ENCODE measurements at places on chromosomes 6 and 20.

DNA sequence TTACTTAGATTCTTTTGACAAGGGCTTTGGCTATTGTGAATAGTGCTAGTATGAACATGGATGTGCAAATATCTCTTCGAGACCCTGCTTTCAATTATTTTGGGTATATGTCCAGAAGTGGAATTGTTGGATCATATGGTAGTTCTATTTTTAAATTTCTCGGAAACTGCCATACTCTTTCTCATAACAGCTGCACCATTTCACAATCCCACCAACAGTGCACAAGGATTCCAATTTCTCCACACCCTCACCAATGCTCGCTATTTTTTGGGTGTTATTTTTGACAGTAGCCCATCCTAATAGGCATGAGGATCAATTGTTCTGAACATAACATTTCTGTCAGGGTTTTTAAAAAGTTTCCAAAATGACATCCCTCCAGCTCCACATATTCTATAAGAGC, 69.2 kb upstream of the ESR1 start:
- no peak for DNase-seq

DNA sequence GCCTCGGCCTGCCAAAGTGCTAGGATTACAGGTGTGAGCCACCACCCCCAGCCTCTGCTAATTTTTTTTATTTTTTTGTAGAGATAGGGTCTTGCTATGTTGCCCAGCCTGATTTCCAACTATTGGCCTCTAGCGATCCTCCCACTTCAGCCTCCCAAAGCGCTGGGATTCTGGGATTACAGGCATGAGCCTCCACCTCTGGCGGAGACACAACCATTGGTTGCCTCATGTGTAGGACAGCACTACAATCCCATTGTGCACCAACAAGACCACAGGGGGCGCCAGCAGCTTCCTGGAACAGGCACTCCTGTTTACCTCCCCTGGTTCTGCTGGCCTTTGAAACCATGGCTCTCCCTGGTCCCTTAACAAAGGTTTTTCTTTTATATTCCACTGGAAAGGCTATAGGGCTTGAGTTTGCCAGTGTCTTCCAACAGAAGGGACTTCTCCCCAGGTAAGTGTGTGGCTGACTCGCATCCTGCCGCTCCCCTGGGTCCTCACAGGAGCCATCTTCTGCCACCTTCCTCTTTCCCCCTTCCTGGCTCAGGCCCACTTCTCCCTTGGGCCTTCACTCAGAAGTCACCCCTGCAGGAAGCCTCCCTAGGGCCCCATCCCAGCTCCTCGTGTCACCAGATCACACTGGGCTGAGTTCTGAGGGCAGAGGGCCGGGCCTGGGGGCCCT, 39.2 kb upstream of the TLDC2 start:
- peak; percentile 55 for DNase-seq

DNA sequence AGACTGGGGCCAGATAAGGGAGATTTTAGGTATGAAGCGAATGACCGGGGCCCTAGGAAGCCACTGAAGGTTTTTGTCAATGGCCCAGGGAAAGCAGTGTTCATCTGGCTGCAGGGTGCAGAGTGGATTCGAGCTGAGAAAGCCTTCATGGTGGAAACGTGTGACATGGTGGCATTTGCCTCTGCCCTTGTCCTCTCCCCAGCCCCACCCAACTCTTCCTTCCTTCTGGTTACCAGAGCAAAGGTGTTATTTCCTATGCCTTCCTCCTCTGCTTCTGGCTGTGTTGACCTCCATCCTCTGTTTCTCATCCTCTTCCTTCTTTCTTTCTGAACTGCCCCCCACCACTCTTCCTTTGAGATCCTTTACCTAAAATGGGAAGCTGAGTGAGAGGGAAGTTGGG, 195.1 kb upstream of the SUPT3H start:
- DNase-seq, result no peak

DNA sequence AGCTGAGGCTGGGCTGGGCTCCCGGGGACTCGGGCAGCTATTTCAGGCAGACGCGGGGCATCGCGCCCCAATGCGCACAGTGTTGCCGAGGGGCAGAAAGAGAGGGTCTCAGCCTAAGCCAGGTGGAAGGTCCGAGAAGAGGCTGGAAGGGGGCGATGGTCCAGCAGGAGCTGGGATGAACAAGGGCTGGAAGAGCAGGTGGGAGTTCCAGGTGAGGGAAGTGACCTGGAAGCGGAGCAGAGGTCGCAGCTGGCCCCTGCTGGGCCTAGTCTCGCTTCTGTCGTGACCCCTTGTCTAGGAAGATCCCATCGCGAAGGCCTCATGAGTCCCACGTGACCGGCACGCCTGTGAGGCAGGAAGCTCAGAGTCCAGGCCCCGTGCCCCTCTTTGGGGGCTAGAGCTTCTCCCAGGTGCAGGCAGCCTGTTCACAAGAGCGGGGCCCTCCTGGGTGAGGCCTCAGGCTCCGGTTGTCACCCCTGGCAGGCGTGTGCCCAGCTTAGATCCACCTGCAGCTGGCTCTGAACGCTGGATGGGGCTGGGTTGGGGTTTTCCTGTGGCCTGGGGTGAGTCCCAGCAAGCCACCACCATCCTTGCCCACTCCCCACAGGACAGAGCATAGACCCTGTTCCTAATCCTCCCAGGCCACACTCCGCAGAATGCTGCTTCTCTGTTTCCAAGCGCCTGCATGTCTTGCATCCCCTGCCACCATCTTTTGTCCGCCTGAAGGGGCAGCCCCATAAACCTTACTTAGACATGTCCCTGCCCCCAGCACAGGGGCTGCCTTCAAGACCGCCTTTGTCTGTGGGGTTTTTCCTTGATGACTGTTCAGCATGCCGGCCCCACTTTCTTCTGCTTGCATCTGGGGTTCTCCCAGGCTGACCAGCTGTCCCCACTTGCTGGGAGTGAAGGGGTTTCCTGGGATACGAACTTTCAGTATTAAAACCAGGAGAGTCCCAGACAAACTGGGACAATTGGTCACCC, 15.1 kb downstream of the SLC22A3 start:
- no peak for DNase-seq

DNA sequence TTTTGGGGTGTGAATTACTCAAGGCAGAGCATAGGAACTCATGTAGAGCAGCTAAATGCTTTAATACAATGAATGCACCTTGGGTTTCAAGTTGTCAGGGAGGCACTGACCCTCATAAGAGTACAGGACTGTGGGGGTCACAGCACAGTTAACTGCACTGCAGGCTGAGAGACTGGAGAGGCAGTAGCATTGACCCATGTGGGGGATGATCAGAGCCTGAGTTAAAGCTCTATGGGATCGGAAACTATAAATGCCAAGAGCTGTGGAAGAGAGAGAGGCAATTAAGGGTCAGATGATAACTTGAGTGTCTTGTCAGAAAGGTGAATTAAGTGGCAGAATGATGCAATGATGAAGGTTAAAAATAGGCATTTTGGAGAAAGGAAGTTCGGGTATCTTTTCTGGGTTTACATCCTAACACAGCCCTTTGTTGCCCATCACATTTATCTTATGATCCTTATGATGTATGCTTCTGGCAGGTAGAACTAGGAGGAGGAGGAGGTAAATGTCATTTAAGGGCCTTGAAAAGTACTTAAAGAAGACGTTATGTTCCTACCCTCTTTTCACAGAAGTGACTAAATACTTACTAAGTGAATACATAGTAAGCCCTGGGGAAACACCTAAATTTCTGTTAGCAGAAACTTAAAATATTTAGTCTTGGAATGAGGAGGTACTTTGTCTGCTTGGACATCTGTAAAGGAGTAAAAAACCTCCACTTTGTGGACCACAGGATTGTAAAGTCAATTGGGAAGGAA, 24.2 kb downstream of the LRRC1 start:
- no peak for DNase-seq

DNA sequence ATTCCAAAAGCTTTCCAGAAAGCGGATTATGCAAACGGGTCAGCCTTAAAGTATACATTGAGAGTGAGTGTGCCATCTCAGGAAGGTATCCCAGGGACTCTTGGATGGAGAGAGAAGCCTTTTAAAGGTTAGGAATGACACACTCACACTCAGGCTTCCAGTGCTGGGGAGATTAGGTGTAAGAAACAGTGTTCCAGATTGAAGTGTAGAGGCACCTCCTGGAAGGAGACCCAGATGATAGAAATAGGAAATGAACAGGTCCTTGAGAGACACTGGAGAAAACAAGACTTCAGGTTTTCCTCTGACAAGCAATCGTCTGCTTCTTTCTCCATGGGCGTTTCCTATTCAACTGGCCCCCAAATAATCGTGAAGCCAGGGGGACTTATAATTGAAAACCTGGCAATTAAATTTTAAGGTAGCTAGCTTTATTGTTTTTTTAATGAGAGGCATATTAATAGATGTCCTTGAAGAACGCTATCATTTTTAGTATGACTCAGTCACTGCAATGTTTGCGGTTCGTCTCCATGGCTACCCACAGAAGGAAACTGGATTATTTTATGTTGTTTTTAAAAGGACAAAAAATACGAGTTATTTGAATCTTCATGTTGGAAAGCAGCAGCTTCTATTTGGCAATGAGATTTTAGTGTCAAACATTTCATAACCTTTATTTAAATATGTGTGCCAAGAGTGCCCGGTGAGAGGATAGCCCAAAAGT, 85.3 kb downstream of the TRMT6 start:
- DNase-seq, result no peak

DNA sequence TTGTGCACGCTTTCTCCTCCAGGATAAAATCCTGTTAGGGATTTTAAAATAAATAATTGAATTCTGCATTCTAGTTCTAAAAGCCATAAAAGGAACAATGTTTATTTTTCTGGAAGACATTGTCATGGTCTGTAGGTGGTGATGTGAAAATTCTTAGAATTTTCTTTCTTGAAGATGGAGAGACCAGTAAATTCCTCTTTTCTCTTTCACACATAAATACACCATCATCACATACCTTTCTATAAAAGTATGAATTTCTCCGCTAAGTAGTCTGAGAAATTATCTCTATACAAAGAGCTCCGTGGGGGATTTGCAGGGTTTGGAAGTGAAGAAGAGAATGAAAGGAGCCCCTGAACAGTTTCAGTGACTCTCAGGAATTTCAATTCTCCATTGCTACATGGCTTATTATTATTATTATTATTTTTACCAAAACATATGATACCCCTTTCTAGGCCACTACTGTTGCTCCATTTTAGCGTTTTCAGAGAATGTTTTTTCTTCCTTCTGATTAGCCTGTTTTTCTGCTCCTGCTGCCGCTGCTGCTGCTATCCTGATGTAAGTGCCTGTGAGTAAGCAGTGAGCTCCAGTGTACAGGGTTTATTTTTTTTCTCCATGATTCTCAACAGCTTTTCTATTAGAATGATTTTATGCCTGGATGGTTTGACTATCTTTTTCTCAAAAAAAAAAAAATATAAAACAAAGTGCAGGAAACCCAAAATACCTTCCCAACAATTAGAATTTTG, 145.8 kb downstream of the SAMD5 start:
- DNase-seq, result no peak

DNA sequence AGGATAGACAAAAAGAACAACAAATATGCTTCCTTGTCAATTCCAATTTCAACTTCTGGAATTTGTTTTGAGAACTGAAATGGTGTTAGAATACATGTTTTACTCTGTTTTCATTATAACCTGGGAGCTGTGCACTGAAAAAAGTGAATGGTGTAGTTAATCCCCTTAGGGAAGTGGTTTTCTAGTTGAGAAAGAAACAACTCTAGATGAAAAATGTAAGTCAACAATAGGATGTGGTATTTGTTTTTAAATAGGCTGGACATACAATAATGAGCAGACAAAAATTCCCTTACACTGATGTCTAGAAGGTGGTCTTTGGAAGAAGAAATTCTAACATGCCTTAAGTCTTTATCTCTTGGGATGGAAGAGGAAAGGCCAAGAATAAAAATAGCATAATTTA, 59.9 kb upstream of the TINAG start:
- no peak for DNase-seq

- no peak for DNase-seq
Measured at GRCh38 chr6:93213028-93213427, 206.3 kb downstream of the EPHA7 start.

DNA sequence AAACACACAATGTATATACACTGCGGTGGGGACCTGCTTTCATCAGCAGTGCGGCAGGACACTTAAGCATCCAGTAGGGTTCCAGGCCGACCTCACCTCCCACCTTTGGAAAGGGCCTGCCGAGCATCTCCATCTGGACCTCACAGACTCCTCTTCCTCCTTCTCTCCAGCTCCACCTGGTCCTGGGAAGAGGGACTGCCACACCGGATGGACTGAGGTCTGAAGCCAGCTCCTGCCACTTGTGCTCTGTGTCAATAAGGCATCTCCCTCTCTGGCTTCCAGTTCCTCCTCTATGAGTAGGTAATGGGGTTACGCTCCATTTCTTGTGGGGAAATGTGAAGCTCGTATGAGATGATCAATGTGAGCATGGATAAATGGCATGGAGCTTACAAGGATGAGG, 19.1 kb upstream of the NNAT start:
- DNase-seq, result no peak

DNA sequence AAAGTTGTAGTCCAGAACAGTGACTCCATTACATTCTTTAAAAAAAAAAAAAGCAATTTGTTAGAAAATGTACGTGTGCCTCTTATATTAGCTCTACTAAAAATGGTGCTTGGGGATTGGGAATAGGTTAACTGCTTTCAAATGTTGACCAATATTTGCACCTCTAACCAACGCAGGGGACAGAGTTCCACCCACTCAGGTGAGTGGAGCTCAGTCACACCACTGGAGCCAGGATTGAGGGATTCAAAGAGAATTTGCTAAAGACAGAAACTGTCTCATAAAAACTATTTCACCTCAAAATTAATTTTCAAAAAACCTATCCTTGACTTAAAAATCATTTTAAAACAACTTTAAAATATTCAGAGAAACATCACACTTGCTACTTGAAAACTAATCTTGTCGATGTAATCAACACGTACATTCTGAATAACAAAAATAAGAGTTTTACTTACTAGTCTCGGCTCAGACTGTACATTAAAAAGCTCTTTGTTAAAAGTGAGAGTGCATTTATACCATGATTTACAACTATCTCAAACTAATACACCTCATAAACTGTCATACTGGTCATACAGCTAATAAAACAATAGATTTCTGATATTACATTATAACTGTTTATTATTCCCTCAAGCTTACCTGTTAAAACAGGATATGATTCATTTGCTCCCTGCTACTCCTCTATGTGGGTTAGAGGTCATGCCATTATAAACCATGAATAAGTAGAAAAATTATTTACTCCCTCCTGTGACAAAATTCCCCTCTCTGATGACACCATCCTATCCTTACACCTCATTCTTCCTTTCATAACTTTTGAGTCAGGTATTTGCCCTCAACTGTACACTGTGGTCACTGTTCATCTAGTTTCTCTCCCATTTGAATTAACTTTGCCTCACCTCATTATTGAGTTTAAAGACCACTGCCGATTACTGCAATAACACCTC, 88.6 kb downstream of the PDE10A start:
- no peak for DNase-seq

DNA sequence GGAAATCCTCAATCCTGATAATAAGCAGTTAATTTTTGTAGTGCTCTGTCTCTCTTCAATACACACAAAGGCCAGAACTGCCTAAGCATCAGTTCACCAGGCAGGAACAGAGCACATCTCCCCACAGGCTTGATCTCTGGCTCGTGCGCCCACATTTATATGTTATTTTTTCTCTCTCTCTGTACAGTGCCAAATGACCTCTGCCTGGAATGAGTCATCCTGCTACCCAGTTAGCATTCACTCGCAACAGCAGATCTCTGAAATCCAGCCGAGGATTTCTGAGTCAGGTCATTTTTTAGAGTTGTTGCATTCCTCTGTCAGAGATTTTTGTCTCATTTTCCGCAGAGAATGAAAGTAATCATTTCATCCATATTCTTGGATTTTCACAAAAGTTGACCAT, 107.1 kb downstream of the COL12A1 start:
- DNase-seq, result no peak

All from T-cell (primary cell).